Activated naive CD4-positive, alpha-beta T cell treated with anti-CD3 and anti-CD28 coated beads, Interleukin-2, amount 50 U/mL, for 16 hours (primary cell): ENCODE measurements at places on chromosomes 4 and X.
A peak's percentile ranks its signal among the peaks of the same experiment; 100 is the strongest.

DNA sequence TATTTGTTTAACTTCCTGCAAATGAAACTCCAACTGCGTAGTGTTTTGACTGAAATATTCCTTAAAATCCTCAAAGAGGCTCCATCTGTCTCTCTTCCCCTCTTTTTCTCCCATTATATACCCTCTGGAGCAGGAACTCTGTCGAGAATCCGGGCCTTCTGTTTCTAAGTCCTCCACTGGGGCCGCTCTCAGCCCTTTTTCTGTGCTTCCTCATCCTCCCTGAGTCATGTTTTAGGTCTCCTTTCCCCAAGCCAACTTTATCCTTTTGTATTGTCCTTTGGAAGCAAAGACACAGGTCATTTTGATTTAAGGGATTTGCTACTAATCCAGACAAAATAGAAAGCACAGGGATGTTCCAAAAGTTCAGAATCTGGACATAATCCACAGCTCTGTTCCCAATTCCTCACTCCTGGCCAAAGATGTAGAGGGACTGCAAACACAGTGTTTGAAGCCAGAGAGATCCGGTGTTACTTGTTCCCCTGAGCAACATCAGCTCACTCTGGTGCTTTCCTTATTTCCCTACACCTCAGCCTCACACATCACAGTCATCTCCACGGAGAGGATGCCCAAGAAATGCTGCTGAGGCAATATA, 131.0 kb upstream of the KLF3 start:
- no peak for DNase-seq

GRCh38 chr4:32562010-32562409, 1841.8 kb downstream of the PCDH7 start:
- DNase-seq: no peak

GRCh38 chrX:4805502-4805901, 1092.1 kb upstream of the PRKX start:
- no peak for DNase-seq

DNA sequence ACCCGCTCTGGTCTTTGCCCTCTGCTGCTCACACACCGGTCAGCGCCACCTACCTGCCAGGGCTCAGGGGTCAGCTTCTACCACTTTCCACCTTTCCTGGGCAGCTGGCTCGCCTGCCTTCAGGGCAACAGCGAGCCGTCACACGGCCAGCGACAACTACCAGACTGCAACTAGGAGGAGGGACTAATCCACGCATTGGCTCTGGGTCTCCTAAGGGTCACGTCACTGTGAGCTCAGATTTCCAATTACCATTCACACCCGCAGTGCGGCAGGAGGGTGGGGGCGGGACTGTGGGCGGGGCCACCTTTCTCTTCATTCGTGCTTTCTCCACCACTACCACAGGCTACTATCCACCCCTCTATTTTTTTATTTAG, at the start of gene BEX5:
Gene BEX5 (minus strand): TSS at position 172 of the 374 bp plus-strand sequence. CDS start 1,712 bp downstream, outside the sequence.
- peak; percentile 43 for DNase-seq

DNA sequence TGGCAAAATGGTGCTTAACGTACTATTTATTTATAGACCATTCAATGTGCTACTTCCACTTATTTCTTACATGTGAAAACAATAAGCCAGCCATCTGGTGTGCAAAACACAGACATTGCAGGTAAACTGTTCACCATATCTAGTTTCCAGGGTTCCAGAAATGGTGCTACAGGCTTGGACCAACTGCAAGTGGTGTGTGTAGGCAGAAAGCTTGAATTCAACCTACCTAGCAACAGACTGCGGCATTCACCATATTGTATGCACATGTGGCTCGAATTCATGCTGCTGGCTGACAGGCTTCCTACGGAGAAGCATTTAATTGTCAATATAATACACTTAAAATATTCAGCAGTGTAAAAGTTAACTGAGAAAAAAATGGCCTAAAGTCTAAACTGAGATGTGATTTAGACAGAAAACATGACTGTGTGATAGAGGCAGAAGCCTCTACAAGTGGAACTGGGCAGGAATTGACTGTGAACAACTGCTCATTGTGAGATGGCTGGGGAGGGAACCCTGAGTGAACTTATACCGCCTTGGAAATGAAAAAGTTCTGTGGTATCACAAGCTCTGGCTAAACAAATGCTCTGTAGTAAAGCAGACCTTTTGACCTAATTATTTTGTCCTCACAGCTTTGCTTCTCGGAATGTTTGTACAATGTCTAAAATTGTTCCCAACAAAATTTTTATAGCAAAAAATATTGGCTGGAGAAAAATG, 434.7 kb downstream of the GRIA2 start:
- no peak for DNase-seq

GRCh38 chr4:151430740-151431457, 21.9 kb downstream of the FHIP1A start:
- no peak for DNase-seq

GRCh38 chrX:11239230-11239629, 54.0 kb upstream of the AMELX start:
- no peak for DNase-seq

GRCh38 chrX:643241-643595, 12.6 kb downstream of the SHOX start:
- no peak for DNase-seq

- DNase-seq: no peak
Observed at GRCh38 chr4:71584585-71584984, 199.3 kb downstream of the GC start.

DNA sequence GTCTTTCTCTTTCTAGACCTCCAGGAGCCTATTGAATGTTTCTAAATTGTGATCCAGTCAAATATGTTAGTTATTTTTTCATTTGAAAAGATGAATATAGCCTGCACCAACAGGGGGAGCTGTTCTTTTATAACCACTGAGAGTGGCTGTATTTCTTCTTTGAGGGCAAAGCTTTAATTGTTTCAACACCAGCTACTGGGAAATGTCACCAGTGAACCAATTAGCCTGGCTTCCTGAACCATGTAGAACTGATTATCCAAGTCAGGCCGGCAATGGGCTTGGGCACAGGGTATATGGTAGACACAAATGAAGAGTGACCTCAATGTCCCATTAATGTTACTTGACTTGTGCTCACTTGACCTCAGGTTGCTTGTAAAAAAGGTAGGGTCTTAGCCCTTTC, 4.8 kb upstream of the DAPP1 start:
- peak; percentile 39 for DNase-seq

GRCh38 chr4:102599886-102600285, 98.7 kb downstream of the NFKB1 start:
- no peak for DNase-seq

DNA sequence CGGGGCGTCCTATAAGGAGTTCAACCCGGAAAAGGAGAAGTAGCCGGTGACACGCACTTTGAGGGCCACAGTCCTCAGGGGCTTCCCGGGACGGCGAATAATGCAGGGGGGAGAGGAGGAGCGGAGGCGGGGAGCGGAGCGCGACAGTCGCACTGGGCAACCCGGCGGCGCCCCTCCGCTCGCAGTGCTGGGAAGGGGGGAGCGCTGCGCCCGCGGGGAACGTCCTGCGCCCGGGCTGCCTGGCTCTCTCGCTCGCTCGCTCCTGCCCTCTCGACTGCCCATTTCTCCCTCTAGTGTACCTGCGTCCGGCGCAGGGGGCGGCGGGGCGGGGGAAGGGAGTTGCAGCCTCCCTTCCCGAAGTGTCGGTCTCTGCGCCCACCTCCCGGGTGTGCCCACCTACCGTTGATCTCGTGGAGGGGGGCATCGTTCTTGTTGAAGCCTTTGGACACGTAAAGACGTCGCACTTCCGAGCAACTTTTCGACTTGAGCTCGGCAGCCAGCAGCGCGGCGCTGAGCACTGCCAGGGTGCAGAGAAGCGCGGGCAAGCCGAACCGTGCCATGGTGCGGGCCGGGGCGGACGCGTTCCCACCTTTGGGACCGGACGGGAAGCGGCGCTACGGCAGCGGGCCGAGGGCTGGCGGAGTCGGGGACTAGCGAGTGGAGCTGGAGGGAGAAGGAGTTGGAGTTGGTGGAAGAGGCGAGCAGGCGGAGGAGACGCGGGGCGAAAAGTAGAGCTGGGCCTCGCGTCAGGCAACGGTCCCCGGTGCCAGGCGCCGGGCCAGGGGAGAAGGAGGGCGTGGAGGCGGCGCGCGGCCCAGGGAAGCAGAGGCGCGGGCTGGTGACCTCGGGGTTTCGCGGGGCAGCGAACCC, 648 bp downstream of the GPC4 start:
- DNase-seq: no peak

DNA sequence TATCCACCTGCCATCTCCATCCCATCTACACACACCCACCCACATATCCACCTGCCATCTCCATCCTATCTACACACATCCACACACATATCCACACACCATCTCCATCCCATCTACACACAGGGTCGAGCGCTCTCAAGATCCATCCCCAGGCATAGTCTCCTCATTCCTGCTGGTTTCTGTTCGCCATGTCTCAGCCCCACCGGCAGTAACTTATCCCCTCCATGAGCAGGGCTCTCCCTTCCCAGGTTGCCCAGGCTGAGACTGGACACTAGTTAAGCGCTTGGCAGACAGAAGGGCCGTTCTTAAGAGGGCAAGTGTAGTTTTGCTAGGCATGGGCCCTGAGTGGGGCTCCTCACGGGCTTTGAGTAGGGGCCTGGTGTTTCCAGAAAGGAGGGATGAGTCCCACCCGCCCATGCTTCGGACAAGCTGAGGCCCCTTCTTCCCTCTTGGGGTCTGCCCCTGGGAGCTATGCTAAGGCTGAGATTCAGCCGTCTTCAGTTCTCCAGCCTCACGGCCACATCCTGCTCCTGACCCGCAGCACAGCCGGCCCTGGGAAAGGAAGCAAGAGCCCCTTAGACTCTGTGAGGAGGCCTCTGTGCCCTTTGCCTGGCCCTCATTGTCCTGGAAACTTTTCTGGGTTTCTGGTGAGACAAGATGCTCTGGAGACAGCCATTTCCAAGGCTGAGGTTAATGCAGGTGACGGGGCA, 20.4 kb downstream of the TMEM271 start:
- no peak for DNase-seq

DNA sequence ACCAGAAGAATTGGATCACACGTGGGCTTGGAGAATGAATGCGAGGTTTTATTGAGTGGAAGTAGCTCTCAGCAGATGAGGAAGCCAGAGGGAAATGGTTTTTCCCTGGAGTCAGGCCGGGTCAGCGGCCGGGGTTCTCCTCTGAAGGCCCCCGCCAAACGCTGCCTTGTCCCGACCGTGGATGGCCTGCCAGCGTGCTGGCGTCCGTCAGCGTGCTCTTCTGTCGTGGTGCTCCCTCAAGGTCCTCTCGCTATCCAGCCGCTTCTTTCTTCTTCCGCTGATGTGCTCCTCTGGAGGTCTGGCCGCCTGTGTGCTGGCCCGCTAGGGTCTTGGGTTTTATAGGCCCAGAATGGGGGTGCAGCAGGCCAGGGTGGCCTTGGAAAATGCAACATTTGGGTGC, 632.2 kb downstream of the TRAM1L1 start:
- no peak for DNase-seq

DNA sequence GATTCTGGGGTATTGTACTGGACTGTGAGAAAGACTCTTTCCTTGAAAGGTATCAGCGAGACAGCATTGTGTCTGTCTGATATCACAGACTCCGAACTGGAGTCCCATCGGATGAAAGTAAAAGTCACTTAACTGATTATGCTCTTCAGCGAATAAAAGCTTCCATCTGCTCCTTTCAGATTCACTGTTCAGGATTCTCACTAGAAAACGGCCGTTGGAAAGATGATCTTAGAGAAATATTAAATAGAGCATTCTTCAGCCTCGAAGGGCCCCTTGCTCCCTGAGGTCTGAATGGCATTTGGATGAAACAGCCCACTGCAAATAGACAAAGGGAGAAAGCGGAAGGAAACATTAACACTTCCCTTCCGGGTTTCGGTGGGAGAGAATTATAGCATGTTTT, 416.2 kb upstream of the PRKX start:
- DNase-seq: no peak

DNA sequence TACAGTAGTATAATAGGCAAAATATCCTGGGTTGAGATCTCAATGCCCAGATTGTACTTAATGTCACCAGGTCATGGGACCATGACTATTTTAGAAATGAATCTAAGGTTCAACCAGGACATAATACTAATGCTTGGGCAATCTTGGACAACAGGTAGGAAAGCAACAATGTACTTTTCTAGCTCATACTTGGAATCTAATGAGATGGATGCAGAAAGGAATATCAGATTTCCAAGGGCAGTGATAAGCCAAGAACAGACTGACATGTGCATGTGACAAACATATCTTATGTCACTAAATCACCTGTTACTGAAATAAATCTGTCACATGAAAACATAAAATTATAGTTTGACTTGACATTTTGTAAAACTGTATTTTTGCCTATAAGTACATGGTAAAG, 51.1 kb downstream of the RPS6KA3 start:
- no peak for DNase-seq

- no peak for DNase-seq
Observed at GRCh38 chrX:10526451-10526850, 93.9 kb downstream of the MID1 start.

GRCh38 chr4:85495621-85496020, 20.7 kb downstream of the ARHGAP24 start:
- DNase-seq: no peak

DNA sequence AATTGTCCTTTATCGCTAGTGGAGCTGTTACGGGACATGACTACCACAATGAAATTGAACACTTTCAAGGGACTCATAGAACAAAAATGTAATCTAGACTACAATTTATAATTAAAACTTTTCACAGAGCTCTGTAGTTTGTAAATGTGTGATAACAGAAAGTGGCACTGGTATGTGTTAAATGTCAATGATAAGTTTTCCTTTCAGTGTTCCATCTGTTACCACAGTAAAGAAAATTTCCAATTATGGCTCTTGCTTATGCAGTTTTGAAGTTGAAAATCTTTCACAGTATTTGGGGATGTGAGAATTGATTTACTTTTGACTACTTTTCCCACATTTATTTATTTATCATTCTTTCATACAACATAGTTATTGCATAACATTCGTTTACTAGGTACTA, 40.1 kb upstream of the GUCY1A1 start:
- no peak for DNase-seq

GRCh38 chr4:138796761-138797160, 218.8 kb upstream of the NOCT start:
- DNase-seq: no peak

DNA sequence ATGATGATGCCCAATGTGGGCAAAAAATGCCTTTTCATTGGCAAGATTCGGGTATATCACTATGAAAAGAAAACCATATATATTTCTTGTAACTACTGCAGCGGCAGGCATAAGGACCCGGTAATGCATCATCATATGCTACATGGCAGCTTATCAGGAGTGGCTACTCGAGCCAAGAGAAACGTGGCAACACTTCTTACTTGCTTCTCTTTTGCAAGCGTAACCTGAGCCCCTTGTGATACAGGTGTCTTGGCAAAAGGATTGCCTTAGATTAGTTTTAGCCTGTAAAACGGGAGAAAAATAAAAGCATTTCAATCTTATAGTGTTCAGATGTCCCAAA, 280.3 kb downstream of the SPRY1 start:
- DNase-seq: no peak

DNA sequence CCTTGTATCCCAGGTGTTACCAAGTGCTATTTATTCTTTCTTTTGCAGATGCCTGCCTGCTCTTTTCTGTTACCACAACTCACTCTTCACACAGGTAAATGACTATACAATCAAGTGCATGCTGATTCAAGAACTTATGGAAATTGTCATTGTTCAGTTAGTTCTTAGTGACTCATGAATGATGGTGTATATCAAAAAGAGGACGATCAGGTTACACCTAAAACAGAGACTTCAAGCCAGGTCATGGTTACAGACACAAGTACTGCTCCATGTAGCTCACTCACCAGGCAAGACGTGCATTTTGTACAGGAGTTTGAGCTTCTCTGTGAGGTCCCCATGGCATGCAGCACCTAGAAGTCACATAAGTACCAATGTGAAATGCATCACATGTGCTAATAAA, 59.3 kb upstream of the UCP1 start:
- no peak for DNase-seq
